ENCODE measurements at places on chromosomes 13 and 19.

- no peak for DNase-seq
Observed at GRCh38 chr13:93736081-93736480, 509.5 kb downstream of the GPC6 start.

GRCh38 chr19:55156202-55157063 is 1.1 kb downstream of the TNNI3 start:
- DNase-seq = no peak

DNA sequence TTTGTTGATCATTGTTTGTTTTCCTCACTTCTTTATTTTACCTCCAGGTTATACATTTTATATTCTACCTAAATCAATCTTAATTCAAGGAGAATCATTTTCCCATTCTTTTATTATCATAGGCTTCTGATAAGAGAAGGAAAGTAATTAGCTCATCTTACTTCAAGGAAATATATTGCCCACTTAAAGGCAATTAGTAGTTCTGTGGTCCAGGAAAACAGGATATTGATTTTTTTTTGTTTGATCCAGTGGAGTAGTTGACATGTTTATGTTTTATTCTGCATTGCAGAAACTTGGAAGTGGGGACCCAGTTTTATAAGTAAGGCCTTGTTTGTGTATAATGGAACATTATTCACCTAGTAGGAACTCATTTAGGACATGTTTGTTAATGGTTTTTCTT is 390.6 kb downstream of the NDFIP2 start:
- DNase-seq = no peak

GRCh38 chr19:32330213-32330857 is 15.1 kb upstream of the ZNF507 start:
- DNase-seq = no peak

GRCh38 chr19:1672038-1672768 is 19.8 kb upstream of the TCF3 start:
- peak; percentile 57 for DNase-seq

DNA sequence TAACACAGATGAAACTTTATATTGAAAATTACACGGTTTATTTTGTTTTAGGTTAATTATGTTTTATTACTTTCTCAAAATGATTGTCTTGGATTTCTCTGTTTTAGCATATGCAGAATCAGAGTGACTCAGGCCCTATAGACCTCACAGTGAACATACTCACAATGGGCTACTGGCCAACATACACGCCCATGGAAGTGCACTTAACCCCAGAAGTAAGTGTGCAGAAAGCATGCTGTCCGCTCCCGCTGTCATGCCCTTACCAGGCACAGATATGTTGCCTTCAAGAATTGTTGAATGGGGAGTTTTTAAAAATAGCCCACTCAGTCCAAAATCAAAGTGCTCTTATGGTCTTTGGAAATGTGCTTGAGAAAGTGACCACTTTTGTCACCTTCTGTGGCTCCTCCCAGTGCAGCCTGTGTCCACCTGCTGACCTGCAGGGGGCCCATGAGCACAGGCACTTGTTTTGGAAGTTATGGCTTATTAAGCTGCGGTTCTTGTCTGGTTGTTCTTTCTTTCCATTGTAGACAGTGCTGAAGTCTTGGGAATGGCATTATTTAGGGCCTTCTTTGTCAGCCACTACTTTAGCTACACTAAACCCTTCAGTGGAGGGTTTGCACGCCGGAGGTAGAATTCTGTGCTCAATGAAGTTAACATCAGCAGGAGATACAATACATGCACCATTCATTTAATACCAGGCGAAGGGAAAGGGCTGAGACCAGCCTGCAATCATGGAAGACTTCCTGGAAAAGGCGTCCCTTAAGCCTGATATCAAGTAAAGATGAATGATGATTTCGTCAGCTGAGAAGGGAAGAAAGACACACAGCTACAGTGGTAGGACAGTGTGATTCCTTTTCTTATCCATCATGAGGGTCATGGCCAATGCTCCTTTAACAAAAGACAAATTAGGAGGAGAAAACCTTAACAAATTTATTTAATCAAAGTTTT is 36.7 kb downstream of the CUL4A start:
- DNase-seq = no peak

DNA sequence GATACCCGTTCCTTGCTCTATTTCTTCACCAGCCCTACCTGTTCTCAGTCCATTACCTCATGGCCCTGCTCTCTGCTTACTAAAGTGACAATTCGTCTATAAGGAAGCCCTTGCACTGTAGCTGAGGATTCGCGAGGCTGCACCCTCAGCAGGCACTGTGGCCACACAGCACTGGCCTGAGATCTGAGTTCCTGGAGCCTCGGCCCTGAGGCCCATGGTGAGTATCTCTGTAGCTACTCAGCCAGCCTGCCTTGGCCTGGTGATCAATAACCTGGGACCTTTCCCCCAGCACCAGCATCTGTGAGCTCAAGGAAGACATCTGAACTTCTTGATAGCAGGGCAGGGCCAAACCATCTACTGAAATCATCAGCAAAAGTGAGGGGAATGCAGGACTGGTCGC is 90.7 kb downstream of the RGCC start:
- DNase-seq = no peak

DNA sequence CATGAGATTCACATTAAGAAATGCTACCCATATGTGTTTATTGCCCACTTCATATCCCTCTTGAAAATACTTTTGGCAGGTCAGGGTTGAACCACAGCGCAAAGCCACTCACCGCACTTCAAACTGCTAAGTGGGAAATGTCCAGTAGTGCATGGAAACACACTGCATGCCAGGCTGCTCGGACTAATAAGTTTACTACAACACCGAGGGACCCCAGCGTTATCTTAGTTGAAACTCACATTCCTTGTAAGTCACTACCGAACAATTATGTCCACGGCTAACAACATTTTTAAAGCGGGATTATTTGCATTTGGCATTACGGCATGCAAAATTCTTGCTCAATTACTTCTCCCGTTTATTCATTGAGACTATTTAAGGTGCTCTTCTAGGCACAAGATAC is 4.0 kb downstream of the BRD4 start:
- no peak for DNase-seq

Measured in stimulated activated CD4-positive, alpha-beta T cell treated with anti-CD3 and anti-CD28 coated beads, Interleukin-1b, Interleukin-23, amount 100 ng/mL, for 4 hours (primary cell).